ENCODE measurements at places on chromosomes 13 and 19.

GRCh38 chr19:15159251-15159650 lies 41.5 kb downstream of the NOTCH3 start:
- DNase-seq: no peak

- DNase-seq: no peak
Observed at GRCh38 chr13:39586958-39587605, 15.9 kb downstream of the LHFPL6 start.

DNA sequence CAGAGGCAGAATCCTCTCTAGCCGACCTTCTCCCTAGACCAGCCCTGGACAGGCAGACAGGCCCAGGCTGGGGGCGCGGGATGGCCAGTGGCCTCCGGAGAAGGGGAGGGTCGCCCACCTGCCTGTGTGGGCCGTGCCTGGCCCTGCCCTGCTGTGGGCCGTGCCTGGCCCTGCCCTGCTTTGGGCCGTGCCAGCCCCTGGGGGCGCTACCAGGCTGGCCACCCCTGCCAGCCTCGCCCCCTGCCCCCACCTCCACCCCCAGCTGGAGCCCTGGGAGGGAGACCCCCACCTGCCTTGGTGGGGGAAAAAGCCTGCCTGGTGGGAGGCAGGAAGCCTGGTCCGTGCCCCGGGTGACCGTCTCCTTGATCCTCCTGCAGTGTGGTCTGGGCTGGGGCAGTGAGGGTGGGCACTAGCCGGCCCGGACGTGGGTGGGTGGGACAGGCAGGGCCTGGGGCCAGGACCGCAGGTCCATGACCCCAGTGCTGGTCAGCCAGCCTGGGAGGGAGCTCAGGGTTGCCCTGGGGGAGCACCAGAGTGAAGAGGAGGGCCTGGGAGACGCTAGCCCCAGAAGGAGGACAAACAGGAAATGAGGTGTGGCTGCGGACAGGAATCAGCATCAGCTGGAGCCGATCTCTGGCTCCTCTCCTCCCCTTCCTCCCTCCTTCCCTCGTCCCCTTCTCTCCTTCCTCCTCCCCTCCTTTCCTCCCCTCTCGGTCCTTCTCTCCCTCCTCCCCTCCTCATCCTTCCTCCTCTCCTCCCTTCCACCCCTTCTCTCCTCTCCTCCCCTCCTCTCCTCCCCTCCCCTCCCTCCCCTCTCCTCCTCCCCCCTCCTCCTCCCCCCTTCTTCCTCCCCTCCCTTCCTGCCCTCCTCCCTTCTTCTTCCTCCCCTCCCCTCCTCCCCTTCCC lies 5.1 kb upstream of the MKNK2 start:
- no peak for DNase-seq

- peak; percentile 68 for DNase-seq
Observed at GRCh38 chr13:44436589-44437337, 63.1 kb downstream of the SERP2 start.

GRCh38 chr13:33283195-33283911 lies 2.2 kb downstream of the STARD13 start:
- DNase-seq: no peak

GRCh38 chr13:28412981-28413380 lies 81.9 kb downstream of the FLT1 start:
- no peak for DNase-seq

GRCh38 chr13:20796791-20797508 lies 23.2 kb upstream of the EEF1AKMT1 start:
- DNase-seq: no peak

DNA sequence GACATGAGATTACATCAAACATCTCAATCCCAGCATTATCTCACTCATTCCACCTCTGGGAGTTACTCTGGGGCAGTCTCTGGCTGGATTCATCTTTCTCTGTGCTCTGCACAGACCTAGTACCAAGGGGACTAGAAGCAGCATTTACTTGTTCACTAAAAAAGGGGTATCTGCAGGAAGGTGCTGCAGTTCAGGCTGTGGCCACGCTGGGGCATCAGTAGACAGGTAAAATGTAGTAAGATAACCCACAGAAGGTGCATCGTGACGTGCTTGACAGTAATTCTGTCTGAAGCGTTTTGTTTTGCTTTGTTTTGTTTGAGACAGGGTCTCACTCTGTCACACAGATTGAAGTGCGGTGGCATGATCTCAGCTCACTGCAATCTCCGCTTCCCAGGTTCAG lies 29.3 kb downstream of the ZNF564 start:
- DNase-seq: no peak

GRCh38 chr19:29596885-29597525 lies 9.1 kb upstream of the POP4 start:
- DNase-seq: no peak

DNA sequence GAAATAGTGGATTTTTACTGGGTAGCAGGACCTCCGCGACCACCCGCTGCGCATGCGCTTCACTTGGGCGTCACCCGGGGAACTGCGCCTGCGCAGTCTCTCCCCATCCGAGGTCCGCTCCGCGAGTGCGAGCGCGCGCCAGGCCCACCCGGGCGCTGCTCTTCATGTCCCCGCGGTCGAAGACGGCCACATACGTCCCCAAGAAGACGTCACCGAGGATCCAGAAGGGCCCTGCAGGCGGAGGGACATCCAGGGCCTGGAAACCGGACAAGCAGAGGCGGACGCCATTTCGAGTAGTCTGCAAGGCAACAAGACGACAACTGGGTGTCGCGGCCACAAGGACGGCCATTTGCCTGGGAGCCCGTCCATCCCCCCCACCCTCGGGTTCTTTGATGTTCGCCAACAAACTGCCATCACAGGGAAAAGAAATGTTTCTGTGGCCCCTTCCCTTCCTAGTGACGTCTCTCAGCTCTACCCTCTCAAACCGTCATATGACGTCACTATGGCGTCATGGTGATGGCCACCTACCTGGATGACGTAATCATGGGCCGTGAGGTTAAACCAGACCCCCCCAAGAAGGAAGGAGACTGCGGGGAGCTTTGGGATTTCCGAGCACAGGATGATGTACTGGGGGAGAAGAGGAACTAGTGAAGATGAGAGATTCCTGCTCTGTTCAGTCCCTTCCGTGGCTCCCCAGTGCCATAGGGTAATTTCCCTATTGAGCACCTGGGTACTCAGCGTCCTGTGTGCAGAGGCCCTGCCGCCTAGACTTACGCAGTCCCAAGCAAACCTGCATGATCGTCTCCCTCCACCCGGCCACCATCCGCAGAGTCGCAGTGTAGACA lies 6.7 kb downstream of the NAPSA start:
- DNase-seq: peak; percentile 50

DNA sequence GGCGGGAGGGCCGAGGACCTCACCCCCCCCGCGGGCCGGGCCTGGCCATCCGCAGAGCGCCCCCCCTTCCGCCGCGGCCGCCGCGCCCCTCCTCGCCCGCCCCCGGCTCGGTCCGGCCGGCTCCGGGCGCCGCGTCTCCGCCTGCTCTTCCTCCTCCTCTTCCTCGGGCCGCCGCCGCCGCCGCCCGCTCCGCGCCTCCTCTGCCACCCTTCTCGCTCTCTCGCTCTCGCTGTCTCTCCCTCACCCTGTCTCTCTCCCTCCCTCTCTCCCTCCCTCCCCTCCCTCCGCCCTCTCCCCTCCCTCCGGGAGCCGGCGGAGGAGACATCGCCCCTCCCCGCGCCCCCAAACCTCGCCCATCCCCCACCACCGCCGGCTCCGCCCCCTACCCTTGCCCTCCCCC lies at the start of gene SHANK1:
Gene SHANK1 (minus strand): TSS at position 237 of the 400 bp plus-strand sequence. CDS start 2,883 bp downstream, outside the sequence.
- no peak for DNase-seq

GRCh38 chr19:5200844-5201243 lies 139.8 kb downstream of the PTPRS start:
- no peak for DNase-seq

GRCh38 chr13:109773276-109773675 lies 13.1 kb downstream of the IRS2 start:
- no peak for DNase-seq

DNA sequence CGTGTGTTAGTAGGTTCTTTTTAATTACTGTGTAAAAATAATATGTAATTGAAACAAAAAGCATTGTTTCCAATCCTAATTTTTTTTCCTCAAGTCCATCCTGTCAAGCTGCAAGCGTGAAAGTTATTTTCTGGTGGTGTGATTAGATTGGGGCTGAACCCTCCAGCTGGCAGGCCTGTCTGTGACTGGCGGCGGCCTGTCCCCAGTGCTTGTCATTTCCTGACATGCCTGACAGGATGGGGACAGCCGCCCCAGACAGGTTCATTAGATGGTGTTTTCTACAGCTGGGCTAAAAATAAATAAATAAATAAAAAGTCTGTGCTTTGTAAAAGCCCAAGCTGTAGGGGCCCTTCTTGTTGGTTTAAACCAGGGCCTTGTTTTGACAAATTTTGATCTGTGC lies 53.7 kb upstream of the MAB21L1 start:
- DNase-seq: no peak

DNA sequence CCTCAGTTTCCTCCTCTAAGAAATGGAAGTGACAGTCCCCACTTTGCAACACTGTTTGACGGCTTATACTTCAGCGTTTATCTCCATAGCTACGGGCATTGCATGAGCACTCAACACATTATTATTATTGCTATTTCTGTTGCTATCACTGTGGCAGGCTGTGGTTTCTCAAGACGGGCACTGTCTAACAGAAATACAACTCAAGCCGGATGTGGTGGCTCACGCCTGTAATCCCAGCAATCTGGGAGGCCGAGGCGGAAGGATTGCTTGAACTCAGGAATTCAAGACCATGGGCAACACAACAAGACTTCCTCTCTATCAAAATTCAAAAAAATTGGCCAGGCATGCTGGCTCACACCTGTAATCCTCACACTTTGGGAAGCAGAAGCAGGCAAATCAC lies 4.9 kb upstream of the ZSWIM4 start:
- DNase-seq: no peak

DNA sequence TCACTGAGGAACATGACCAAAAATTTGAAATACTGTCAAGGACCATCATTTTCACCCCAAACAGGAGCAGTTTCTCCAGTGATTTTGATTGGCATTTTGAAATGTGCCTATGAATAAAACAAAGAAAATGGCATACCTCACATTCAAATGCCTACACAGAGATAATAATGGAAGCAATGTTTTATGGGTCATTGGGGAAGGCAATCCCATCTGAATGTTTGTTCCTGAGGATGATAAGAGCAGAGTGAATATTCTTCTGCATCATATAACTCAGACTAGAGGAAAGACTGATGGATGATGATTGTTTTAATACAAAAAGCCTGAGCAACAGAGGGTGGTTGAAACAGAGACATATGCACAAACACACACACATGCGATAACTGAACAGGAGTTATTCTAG lies 2749.9 kb downstream of the PCDH9 start:
- DNase-seq: no peak

- peak; percentile 56 for DNase-seq
Observed at GRCh38 chr19:39906820-39907611, 27.4 kb downstream of the FCGBP start.

DNA sequence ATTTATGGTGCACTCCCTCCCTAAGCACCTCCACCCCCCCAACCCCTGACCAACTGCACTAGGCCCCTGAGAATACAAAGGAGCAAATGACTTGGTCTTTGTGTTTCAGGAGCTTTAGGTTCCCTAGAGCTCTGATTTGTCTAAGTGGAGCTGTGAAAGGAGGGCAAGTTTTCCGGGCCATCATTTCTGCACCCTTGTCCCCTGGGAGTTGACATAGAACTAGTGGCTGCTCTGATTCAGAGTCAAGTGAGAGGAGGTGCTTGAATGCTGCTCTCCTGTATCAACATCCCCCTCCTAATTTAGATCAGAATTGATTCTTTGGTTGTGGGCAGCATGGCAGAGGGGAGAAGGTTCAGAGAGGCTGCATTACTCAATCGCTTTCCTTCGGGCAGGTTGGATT lies 391.6 kb downstream of the KCNRG start:
- no peak for DNase-seq

GRCh38 chr19:646779-647565 lies 7.3 kb downstream of the FGF22 start:
- DNase-seq: no peak

- no peak for DNase-seq
Observed at GRCh38 chr13:44452418-44452817, 78.8 kb downstream of the SERP2 start.

GRCh38 chr19:7507884-7508283 lies 8.0 kb upstream of the ZNF358 start:
- DNase-seq: no peak

GRCh38 chr13:111510502-111511218 lies 190.2 kb downstream of the TEX29 start:
- DNase-seq: no peak

DNA sequence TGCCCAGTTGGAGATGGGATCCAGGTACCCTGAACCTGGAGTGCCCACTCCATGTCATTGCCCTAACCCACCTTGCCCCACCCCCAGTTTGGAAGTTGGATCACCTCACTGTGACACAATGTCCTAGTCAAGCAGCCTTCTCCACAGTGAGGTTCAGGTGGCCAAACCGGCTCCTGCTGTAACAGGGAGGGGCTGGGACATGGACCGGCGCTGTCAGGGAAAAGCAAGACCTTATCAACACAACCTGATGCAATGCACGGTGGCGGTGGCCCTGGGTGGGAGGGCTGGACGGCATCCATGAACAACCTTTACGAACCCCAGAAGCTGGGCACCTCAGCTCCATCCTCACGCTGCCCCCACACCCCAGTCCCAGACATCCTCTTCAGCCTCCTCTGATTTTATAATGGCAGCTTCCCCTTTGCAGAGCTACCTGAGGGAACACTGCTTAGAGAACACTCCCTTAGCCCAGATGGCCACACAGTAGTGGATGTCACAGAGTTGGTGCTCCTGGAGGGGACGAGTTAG lies 1.6 kb upstream of the KRTDAP start:
- no peak for DNase-seq

DNA sequence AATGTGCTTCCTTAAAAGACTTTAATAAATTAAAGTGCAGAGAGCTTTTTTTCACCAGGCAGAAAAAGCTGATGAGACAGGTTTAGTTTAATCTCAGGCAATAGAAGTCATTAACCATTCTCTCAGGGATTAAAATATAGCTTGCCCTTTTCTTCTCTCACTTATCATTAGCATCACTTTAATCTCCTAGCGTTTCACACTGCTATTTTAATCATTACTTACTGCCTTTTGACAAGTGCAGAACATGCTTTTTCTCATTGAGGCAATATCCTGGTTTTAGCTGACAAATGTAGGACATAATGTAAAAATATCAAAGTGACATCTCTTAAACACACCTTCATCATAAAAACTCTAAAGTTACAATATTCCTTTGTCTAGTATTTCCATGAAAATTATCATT lies 94.6 kb downstream of the DACH1 start:
- DNase-seq: no peak

DNA sequence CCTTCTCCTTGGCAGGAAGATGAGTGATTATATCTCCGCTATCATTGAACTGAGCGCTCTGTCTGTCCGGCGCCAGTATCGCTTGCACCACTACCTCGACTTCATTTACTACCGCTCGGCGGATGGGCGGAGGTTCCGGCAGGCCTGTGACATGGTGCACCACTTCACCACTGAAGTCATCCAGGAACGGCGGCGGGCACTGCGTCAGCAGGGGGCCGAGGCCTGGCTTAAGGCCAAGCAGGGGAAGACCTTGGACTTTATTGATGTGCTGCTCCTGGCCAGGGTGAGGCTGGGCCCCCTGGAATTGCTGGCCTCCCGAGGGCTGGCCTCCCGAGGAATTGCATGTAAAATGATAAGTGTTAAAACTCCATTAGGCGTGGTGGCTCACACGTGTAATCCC lies 32.1 kb downstream of the CYP4F22 start:
- peak; percentile 30 for DNase-seq

All from HuH-7 (cell line).